ENCODE measurements at places on chromosomes 2 and 18.
A peak's percentile ranks its signal among the peaks of the same experiment; 100 is the strongest.

GRCh38 chr2:215567504-215567903 is 131.6 kb upstream of the FN1 start:
- no peak for DNase-seq

DNA sequence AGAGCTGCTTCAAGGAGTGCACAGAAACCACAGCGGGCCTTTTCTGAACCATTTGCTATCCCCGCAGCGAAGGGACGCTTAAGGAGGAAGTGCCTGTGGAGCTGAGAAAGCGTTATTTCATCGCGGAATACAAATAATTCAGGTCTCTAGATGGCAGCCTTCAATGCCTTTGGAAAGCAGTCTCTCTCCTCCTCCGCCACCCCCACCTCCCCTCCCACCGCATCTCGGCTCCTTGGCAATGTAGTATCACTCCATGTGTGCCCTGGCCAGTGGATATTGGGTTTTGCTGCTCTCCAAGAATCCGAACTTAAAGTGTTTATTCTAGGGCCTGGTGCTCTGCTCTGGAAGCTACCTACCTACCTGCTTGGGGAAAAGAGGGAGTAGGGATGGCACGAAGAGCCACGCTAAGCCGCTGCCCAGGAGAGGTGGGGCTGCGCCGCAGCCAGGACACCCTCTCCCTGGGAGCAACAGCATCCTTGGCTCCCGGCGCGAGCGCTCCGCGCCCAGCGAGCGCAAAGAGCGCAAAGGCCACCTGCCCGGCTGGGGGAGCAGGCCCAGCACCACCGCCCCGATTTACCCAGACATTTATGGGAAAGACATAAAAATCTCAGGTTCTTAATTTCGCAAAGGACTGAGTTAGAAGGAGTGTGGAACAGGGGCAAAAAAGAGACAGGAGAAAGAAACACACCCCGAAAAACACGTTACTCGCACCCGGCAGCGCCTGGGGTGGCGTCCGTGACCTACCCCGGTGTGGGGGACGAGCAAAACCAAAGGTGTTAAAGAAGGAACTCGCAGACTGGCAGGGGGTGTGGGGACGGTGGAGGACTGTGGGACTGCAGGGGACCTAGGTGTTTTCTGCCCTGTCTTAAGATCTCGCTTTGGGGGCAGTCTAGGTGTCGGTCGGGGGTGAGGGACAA is 1.0 kb downstream of the SPHKAP start:
- no peak for DNase-seq

DNA sequence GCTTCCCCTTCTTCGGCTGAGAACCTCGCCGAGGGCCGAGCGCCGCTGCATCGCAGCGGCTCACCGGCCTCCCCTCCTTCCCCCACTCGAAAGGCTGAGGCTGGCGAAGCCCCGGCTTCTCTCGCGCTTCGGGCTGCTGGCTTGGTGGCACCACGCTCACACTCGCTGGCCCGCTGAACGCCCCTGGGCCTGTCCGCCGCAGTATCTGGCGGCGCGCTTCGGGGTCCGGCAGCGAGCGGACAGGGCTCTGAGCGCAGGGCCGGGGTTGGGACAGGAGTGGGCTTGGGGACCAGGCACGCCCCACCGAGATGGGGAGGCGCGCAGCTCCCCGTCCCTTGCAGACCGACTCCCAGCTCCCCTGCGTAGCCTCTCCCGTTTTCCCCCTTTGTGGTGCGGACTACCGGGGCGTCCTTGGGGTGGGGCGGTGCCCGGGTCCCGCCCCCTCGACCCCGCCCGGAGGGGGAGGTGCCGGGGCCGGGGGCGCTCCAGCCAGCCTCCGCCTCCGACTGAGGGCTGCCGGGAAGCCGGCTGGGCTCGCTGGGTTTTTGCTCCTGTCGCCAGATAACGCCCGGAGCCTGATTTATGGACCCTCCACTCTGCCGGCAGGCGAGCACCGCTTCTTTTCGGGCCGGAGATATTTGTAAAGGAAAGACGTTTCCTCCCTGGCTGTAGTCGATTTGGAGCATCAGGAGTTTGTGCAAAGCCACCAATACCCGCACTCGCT is 3.8 kb downstream of the GBX2 start:
- no peak for DNase-seq

DNA sequence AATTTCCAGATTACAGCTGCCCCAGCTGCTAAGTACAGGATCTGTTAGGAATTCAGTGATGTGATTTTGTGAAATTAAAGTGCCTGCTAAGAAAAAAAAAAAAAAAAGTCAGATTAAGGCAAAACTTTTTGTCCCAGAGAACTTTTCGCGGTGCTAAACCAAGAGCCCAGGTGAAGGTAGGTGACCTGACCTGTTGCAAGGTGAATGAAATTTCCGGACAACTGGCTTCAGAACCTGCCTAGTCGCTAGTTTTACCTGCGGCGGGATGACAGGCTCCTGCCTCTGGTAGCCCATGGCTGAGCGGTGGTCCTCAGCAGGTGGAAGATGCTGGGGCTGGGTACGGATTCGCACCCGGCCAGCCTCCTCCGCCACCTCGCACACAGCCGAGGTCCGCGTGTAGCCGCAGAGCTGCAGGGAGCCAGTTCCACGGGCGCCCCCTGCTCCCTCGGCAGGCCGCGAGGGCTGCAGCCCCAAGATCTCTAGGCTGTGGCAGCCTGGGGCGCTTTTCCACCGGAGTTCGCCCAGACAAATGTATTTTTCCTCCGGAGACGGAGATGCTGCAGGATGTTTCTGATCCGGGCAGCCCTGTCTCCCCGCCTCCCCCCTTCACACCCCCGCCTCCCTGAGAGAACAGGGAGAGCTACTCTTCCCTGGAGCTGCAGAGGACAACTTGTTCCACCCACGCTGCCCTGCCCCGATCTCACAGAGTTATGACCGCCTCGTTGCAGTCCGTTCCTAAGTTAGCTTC is at the start of gene SLC38A11:
TSS of gene SLC38A11 (minus strand) at position 572 of the 748 bp plus-strand sequence. CDS start at position 294, 278 bp downstream.
- DNase-seq = no peak

DNA sequence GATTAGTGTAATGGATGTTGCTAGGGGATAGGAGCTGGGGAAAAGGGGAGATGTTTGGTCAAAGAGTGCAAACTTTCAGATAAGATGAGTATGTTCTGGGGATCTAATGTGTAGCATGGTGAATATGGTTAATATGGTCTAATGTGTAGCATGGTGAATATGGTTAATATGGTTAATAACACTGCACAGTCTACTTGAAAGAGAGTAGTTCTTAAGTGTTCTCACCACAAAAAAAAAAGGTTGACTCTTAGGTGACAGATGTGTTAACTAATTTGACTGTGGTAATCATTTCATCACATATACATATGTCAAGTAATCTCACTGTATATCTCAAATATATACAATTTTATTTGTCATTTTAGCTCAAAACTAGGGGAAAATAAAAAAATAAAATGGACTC is 121.3 kb upstream of the CD226 start:
- DNase-seq = no peak

GRCh38 chr2:230738924-230739323 is 26.3 kb downstream of the CAB39 start:
- no peak for DNase-seq

DNA sequence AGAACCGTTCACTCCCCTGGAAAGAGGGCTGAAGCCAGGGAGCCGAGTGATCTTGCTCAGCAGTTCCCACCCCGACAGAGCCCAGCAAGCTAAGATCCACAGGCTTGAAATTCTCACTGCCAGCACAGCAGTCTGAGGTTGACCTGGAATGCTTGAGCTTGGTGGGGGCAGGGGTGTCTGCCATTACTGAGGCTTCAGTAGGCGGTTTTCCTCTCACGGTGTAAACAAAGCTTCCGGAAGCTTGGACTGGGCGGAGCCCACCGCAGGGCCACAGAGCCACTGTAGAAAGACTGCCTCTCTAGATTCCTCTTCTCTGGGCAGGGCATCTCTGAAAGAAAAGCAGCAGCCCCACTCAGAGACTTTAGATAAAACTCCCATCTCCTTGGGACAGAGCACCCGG is 180.8 kb downstream of the WDR7 start:
- DNase-seq = peak; percentile 61

- DNase-seq = no peak
Observed at GRCh38 chr2:43495727-43496126, 100.1 kb downstream of the THADA start.

GRCh38 chr18:36851202-36851590 is 22.3 kb downstream of the KIAA1328 start:
- DNase-seq = no peak

GRCh38 chr2:26316041-26316440 is 29.9 kb upstream of the SELENOI start:
- DNase-seq = no peak

DNA sequence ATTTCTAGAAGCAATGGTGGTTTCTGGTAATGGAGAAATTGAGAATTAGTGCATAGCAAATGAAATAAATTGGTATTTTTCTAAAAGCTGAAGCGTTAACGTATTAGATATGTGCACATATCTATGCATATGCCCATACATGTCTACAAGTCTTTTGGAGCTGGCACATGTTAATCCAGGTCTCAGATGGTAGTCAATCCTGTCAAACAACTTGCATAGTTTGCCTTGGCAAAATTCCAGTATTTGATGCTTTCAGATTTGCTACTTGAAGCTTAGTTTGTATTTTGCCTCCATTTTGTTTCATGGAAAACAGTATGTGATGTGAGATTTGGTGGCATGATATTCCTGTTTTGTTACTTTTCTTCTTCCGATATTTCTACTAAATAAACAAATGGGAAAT is 304.6 kb downstream of the PARD3B start:
- DNase-seq = no peak

All from fibroblast of skin of scalp (primary cell).